ENCODE measurements at places on chromosomes 13 and 19.

DNA sequence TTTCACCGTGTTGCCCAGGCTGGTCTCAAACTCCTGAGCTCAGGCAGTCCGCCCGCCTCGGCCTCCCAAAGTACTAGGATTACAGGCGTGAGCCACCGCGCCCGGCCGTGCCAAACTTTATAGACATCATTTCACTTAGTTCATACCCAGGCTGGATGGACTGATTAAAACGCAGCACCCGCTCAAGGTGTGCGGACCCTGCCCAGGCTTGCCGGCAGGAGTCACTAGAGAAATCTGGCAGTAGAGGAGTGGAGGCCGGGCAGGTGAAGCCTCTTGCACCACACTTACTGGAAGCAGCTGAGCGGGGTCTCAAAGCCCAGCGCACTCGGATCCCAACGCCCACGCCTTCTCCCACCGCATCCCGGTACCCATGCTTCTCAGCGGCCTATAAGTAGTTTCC, 11.4 kb downstream of the PTGIR start:
- DNase-seq: no peak

DNA sequence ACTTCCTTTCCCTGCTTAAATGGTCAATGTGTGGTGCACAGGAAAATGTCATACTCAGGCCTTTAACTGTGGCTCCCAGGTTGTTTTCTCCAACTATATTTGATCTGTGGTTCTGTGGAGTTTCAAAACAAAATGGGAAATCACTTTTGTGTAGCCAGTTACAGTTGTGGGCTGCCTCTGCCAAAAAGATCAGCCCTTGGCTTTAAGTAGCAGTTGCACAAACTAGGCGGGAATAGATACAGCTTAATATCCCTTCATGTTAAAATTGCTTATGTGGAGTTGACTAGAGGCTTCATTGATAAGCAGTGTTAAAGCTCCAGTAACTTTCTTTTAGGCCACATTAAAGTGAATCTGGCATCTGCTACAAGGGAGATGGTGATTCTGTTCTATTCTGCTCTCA, 284.8 kb downstream of the SHISA2 start:
- DNase-seq: no peak

GRCh38 chr13:105814219-105814901, 721.1 kb downstream of the EFNB2 start:
- DNase-seq: no peak

GRCh38 chr19:32202244-32202643, 143.2 kb upstream of the ZNF507 start:
- DNase-seq: no peak

DNA sequence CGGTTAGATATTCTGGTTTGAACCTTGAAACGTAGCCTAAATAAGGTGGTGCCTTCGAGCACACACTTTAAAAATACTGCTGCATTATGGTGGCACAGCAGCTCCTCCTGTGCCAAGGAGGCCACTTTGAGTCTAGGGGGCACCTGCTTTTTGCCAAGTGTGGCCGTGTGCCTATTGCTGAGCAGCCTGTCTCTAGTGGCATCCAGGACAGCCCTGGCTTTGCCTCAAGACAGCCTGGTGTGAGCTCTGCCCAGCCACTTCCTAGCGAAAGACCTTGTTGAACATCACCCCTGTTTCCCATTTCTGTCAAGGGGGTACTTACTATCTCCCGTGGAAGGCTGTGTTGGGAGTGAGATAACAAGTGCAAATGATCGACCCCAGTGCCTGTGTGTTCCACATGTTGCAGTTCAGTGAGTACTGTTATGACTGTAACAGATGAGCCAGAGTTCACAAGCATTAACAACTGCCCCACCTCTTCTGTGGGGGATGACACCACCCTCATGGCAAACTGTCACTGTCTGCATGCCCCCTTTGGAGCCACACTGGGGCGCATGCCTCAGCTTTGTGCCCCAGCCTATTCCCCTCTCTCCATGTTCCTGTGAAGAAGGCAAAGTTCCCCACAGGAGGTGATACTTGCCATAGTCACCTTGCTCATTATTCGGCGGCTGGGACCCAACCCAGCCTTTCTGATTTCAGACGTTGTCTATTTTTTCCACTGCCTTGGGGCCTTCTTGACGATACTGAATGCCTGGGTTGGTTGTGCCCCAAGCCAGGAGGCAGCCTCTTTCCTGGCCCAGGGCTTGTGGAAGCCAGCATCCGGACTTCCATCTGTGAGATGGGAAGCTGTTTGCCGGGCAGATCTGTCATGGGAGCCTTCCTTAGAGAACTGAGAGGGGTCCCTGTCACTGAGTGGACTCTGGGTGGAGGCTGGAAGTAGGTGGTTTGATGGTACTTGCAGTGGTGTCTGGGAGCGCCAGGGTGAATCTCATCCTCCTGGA, 5.4 kb downstream of the GATAD2A start:
- DNase-seq: peak; percentile 24

DNA sequence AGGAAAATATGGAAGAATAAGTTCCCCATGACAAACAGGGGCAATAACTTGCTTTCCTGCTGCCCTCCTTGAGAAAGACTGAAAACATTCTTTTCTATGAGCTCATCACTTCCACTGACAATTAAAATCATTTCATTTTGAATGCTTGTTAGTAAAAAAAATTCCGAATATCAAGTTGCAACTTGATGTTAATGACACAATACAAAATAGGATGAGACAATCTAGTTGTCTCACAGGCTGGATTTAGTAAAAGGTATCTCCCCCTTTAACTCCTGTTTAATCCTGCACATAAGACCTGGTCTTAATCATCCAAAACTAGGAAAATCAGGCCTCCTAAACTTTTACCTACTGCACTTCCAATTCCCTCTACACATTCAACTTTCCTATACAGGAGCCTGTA, 24.7 kb downstream of the IRS2 start:
- DNase-seq: no peak

- DNase-seq: no peak
These were observed 165.6 kb downstream of the EFNB2 start for GRCh38 chr13:106369858-106370257.

- DNase-seq: no peak
These were observed 46.8 kb upstream of the CYP2A7 start for GRCh38 chr19:40928850-40929249.

DNA sequence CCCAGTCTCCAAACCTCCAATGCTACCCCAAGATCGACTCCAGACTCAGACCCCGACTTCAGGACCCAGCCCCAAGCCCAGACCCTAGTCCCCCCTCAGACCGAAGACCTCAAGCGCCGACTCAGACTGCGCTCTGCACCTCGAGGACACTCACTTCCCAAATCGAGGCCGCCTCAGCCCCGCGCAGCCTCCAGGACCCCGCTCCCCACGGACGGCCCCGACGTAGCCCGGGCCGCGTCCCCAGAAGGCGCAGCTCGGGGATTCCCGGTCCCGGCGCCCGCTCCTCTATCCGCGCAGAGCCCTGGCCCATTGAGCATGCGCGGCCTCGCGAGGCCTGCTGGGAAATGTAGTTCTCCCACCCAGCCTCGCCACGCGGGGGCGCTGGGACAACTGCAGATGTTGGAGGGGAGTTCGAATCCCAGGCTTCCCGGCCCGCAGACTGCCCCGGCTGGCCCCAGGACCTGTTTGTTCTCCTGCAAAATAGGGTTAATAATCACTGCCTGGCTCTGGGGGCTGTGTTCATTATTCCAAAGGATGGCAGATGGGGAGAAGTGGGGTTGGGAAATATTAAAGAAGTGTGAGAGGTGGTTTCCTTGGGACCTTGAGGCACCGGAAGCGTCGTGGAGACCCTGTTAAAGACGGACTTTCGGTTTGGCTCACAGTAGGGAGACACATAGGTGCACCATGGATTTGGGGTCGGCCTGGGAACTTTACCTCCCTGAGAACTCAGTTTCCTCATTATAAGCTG, at the start of gene APBA3:
Gene APBA3, minus strand, starts transcription at position 311 of the 748 bp plus-strand sequence. CDS start 1,428 bp downstream, outside the sequence.
- DNase-seq: peak; percentile 90

GRCh38 chr19:28840891-28841290, 372.1 kb downstream of the UQCRFS1 start:
- no peak for DNase-seq

GRCh38 chr19:38644719-38645118, 2.7 kb upstream of the ACTN4 start:
- DNase-seq: no peak

GRCh38 chr19:11191273-11191755, 6.0 kb downstream of the KANK2 start:
- DNase-seq: peak; percentile 31

DNA sequence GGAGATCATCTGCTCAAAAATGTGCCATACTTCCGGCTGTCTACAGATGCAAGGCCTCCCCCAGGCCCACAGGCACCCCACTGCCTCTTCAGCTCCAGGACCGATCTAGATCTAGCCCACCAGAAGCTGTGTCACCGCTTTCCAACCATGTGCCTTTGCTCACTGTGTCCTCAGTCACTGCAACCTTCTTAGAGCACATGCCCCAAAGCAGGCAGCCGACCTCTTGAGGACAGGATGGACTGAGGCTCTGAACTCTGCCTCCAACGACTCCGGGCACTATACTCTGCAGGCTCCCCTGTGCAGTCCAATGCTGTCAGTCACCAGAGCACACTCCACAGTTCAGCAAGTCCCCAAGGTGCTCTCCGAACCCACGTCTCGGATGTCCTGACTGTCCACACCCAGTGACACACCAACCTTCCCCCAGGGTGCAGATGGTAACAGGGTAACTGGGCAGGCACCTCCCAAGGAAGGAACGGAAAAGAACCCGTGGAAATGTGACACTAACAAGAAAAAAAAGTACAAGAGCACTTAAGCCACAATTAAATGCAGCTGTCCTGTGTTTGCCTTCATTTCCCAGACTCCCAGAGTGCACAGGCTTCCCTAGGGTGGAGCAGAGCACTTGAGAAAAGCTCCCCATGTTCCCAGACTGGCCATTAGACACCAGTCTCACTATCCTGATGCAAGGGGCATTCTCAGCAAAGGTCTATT, 4.8 kb downstream of the STK24 start:
- DNase-seq: no peak

DNA sequence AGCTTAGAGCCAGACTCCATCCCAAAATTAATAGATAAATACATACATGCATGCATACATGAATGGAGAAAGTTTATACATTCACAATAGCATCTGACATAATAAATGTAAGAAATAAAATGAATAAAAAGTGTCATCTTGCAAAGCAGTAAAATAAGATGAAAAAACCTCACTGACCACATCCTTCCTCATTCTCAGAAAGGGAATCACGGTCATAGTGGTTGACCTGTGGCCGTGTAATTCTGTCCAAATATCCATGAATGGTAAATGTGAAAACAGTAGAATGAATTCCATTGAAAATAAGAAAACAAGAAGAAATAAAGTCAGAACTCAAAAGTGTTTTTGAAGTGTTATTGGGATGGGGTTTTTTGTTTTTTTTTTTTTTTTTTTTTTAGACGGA, 9.8 kb upstream of the CDC42EP5 start:
- DNase-seq: peak; percentile 87

DNA sequence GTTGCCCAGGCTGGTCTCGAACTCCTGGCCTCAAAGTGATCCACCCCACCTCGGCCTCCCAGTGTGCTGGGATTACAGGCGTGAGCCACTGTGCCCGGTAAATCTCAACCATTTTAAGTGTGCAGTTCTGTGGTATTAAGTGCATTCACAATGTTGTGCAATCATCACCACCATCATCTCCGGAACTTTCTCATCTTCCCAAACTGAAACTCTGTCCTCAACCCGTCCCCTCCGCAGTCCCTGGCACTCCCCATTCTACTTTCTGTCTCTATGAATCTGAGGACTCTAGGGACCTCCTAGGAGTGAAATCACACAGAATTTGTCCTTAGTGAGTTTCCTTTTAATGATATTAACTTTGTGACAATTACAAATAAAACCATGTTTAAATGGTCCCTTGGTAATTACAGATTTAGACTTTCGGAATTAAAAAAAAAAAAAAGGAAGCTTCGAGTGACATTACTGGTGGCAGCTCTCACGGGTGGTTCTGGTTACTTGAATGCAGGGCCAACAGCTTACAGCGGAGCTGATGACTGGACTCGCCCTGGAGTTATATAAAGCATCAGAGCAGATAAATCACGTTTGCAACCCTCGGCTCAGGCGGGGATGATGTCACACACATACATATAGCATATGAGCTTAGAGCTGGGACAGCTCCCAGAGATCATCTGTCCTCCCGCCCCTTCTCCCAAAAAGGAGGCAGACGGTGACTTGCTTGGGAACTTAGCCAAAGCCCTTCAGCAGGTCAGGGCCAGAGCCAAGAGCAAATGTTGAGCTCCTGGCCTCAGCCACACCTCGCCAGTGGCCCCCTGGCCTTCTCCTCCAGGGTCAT, 89.8 kb downstream of the ZNF557 start:
- DNase-seq: no peak

DNA sequence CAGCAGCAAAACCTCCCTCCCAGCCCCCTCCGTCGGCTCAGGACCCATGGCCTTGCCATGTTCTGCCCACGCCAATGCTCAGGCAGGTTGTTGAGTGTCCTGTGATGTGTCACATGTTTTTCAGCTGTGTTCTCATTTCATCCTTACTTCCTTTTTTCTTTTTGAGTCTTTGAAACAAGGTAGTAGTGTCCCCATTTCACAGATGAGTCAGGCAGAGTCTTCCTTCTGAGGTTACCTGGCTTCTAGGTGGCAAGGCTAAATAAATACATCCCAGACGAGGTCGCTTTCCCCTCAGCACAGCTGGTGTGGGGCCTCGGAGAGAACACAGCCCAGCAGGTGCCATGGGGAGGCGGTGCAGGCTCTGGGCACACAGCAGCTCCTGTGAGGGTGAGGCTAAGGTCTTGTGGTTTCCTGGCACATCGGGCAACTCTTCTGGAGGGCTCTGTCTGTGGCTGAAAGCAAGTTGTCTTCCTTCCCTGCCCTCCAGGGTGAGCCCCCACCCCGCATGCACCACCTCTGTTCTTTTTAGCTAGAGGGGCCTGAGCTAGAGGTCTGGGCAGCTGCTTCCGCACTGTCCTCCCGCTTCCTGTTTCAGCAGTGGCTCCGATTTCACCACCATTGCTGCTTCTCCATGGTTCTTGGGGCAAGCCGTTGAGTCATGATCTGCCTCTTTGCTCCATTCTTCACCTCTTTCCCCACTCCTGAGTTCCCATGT, 15.1 kb downstream of the PRAM1 start:
- DNase-seq: peak; percentile 85

GRCh38 chr19:58252102-58252685, 23.5 kb downstream of the ZNF544 start:
- peak; percentile 55 for DNase-seq

GRCh38 chr19:296476-297225, 5.4 kb upstream of the PLPP2 start:
- DNase-seq: no peak

- no peak for DNase-seq
These were observed 22.7 kb downstream of the TFDP1 start for GRCh38 chr13:113607056-113607888.

DNA sequence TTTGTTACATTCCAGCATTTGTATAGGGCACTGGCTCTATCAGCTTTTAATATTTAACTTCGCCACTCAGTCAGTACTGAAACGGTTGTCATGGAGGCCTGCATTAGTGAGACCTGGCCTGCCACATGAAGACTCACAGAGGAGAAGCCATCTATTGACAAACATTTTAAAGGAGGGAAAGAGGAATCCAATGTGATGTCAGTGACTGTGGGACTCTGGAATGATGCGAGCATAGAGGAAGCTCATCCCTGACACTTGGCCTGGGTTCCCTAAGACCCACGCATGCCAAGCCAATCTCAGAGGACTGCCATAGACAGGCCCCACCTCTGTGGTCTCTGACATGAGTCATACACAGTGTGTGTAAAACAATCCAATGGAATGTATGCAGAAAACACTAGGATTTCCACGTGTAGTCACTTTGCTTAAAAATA, 7.9 kb upstream of the DPY19L3 start:
- no peak for DNase-seq
